ENCODE measurements at places on chromosomes 5 and 9. TPM values are rescaled to one million over a fixed set of nuclear protein-coding genes. Genes with fewer than 3 reads are reported as not detected.

TNFSF15 gene
- 0.06 TPM for total RNA-seq

DNA sequence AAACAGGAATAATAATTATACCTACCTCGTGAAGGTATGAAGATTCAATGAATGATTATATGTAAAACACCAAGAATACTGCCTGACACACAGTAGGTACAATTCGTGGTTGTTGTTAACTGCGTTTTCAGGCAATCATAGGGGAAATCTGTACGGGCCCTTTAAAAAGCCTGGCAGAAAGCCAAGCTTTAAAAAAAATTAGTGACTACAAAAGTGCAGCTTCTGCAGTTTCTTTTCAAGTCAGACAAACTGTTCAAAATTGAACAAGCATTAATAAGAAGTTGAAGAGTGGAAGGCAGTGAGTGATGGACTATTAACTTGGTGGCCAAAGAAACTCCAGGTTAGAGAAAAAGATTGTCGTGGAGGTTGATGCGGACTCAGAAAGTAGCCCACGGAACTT is 85.9 kb upstream of the TRIO start:
- no peak for DNase-seq

DNA sequence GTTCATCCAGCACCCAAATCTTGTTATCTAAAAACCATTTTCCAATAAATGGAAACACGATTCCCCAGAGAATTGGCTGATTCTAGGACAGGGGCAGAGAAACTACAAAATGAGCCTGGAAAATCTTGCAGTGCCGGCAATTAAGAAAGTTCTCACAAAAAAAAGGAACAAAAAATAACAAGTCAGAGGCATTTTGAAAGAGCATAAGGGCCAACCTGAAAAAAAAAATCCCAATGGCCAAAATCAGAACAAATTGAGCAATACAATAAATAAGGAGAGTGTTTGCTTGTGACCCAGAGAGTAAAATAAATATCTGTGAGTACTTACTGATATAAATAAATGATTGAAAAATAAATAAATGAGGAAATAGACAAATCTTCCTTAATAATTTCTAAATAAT is 55.1 kb upstream of the S1PR3 start:
- DNase-seq, result no peak

- no peak for DNase-seq
Observed at GRCh38 chr5:83426855-83427254, 44.7 kb upstream of the VCAN start.

EPB41L4A gene
- total RNA-seq, result not detected

- DNase-seq, result peak; percentile 66
Observed at GRCh38 chr5:106292654-106293053, 1378.1 kb downstream of the EFNA5 start.

DNA sequence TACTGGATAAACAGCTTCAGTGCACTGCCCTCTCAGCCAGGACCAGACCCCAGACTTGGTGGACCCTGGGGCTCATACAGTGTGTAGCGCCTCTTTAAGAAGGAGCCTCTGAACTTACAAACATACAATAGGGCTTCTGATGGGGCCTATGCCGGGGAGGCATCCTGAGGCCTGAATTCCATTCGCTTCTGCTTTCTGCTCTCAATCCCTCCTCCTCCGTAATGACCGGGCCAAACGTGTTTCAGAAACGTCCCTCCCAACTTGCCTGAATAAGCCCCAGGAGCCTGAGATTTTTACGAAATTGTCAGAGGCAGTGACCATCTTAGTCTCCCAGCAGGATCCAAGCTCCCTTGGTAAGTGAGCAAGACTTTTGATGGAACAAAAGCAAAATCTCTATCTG is 128.1 kb upstream of the BOD1 start:
- no peak for DNase-seq

- DNase-seq, result no peak
Observed at GRCh38 chr5:55900068-55900467, 48.9 kb downstream of the IL31RA start.

GRCh38 chr9:71885467-71885866 is 25.5 kb downstream of the ABHD17B start:
- no peak for DNase-seq

GRCh38 chr9:113580041-113580953 is 116.8 kb downstream of the RGS3 start:
- DNase-seq, result peak; percentile 90

PCDHAC2 gene
- 0.06 TPM for total RNA-seq

TMEM174 gene
- not detected for total RNA-seq

GRCh38 chr5:180830253-180831138 is 27.9 kb upstream of the MGAT1 start:
- peak; percentile 54 for DNase-seq

DNA sequence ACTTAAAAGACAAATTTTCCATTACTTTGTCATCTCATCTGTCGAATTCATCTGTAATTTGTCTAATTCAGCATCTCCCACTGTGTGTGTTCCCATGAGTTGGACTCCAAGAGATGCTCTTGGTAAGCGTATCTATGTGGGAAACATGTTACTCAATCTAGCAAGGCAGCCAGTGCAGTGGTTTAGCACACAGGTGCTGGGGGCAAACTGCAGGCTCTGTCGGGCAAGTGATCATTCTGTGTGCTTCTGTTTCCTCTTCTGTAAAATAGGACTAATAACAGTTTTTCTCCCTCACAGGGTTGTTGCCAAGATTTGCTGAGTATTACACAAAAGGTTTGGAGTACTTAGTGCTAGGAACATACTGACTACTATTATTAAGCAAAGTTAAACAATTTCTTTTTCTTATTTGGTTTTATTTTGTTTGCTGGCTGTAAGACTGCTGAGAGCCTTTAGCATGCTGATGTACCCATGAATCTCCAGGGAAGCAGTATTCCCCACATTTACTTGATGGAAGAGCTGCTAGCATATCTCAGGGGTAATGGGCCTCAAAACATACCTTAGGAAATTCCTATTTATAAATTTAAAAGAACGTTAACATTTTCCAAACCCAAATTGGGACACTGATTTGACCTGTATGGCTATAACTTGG is 709 bp upstream of the GAPT start:
- DNase-seq, result no peak

DNA sequence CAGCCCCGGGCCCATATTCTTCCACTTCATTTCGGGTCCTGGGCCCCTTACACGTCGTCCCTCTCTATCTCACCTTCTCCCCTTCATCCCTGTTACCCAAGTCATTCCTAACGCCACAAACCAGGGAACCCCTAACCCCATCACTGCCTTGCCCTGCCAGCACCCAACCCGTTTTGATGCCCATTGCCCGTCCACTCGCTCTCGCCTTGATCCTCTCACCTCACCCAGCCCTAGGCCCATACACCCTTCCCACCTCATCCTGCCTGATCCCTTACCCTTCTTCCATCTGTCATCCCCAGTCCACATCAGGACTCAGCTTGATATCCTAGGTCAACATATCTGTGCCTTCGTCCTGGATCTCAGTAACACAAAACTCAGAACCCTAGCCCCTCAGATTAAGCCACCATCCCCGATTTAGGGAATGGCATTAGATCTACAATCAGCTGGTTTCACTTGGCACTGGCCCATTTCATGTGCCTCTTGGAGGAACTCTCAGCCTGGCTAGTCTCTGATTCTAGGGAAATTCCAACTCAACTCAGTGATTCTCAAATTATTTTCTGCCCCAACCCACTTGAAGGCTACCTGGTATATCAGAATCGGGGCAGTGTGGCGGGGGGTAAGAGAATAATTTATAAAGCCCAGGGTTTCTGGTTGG is 489 bp downstream of the CHMP5 start:
- DNase-seq, result no peak

MYMK gene
- not detected for total RNA-seq

- peak; percentile 48 for DNase-seq
Observed at GRCh38 chr9:16203729-16204573, 651.1 kb downstream of the CCDC171 start.

DNA sequence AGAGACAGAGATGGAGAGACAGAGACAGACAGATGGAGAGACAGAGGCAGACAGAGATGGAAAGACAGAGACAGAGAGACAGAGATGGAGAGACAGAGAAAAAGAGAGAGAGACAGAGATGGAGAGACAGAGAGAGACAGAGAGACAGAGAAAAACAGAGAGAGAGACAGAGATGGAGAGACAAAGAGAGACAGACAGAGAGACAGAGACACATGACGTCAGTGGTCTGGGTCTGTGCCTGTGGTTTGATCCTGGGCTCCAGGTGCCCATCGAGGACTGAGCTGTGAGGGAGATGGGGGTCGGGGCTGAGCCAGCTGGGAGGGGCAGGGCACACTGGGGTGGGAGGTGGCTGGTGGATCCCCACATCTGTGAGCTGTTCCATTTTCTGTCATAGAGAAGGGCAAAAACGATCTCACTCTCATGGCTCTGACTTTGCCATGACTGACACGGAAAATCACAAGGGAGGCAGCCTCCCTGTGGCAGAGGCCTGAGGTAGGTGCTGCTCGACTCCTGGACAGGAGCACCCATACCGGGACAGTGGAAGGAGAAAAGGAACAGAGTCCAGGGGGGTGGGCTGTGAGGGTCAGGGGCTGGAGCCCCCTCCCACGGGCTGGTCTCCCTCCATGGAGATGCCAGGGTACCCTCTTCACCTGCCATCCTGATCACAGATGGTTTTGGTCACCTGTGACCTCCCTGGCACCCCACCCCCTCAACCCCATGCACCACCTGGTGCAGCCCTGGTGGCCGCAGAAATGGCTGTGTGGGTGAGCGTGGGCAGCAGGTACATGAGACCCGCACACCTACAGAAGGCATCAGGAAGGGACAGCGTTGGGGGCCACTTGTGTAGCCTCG is 28.8 kb downstream of the GLT6D1 start:
- DNase-seq, result no peak

PTPRD gene
- not detected for total RNA-seq

ACOT12 gene
- not detected for total RNA-seq
